ENCODE measurements at places on chromosomes 16 and 17. TPM values are rescaled to one million over a fixed set of nuclear protein-coding genes. Genes with fewer than 3 reads are reported as not detected.

Gene C16orf96
- not detected for polyA plus RNA-seq

- DNase-seq = peak; percentile 65
- no peak overlapping the region for H3K27ac ChIP-seq
- H3K4me3 ChIP-seq = no peak overlapping the region
- peaks cover 4% of the 10 kb centered on the region for H3K36me3 ChIP-seq
- no peaks in the 10 kb centered on the region for H3K27me3 ChIP-seq
- no peaks in the 10 kb centered on the region for H3K4me1 ChIP-seq
Observed at GRCh38 chr17:40355123-40355803, 9.3 kb downstream of the GJD3 start.

DNA sequence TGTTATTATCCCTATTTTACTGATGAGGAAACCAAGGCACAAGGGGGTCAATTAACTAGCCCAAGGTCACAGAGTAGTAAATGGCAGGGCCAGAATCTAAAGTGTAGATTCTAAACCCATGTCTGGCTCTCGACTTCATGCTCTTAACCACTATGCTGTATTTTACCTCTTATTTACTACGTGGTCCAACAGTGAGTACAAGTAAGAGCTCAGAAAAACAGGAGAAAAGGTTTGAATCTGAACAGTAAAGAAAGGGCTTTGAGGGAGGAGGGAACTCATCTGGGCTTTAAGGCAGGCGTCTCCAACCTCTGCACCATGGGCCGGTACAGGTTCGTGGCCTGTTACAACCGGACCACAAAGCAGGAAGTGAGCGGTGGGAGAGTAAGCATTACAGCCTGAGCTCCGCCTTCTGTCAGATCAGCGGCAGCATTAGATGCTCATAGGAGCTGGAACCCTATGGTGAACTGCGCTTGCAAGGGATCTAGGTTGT is 62.9 kb downstream of the SMURF2 start:
- H3K4me1 ChIP-seq = peaks cover 8% of the 10 kb centered on the region
- DNase-seq = peak; percentile 38
- H3K27ac ChIP-seq = peak overlapping the region; percentile 40
- no peak overlapping the region for H3K4me3 ChIP-seq
- H3K36me3 ChIP-seq = no peaks in the 10 kb centered on the region
- H3K27me3 ChIP-seq = no peaks in the 10 kb centered on the region

DNA sequence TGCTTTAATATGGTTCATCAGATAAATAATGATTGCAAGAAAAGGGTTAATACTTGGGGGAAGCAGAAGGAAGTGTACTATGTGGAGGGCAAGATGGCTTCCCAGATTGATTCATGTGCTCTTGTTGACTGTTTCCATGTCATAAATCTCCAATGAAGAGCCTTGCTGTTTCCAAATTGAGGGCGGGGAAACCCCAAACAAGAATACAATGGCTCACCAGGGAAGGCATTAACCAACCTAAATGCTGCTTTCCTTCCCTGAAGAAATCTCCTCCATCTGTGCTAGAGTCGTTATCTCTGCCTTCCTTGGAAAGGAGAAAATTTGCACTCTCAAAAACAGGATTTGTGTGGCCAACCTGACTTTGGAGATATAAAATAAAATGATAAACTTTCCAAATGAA is 28.0 kb upstream of the CDH13 start:
- no peaks in the 10 kb centered on the region for H3K27me3 ChIP-seq
- no peak for DNase-seq
- H3K36me3 ChIP-seq = no peaks in the 10 kb centered on the region
- no peaks in the 10 kb centered on the region for H3K4me1 ChIP-seq
- H3K4me3 ChIP-seq = no peak overlapping the region
- no peak overlapping the region for H3K27ac ChIP-seq

DNA sequence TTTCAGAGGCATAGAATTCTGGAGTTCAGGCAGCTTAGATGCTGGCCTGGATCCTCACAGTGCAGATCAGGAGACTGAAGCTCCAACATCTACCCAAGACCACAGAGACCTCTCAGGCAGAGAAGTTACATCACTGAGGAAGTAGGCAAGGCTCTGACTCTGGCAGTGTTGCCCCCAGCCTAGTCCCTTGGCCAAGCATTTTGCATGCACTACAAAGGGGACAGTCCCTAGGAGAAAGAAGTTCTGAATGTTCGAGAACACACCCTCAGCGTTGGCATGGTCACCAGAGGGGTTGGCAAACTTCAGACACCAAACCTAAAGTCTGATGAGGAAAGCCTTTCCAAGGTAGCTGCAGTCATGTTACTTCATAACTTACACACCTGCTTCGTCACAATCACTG is 2.5 kb downstream of the RANBP10 start:
- no peak overlapping the region for H3K27ac ChIP-seq
- no peak for DNase-seq
- no peaks in the 10 kb centered on the region for H3K36me3 ChIP-seq
- no peak overlapping the region for H3K4me3 ChIP-seq
- peaks cover 37% of the 10 kb centered on the region for H3K4me1 ChIP-seq
- H3K27me3 ChIP-seq = no peaks in the 10 kb centered on the region

DNA sequence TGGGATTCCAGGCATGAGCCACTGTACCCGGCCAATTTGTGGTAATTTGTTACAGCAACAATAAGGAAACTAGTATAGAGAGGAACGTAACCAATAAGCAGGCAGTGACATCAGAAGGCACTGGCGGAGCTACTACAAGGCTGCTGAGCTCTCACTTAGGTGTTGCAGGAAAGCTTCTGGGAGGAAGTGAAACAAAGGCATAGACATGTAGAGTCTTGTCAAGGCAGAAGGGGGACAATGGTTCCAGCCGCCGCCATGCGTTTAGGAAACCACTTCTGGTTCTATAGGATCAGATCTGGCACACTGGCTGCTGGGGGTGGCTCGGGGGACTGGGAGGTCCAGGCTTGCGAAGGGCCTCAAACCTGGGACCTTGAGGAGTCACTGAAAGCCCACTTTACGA is 9.4 kb upstream of the CPSF4L start:
- no peaks in the 10 kb centered on the region for H3K4me1 ChIP-seq
- H3K27ac ChIP-seq = no peak overlapping the region
- no peaks in the 10 kb centered on the region for H3K36me3 ChIP-seq
- no peak overlapping the region for H3K4me3 ChIP-seq
- no peaks in the 10 kb centered on the region for H3K27me3 ChIP-seq

Gene SEZ6L2
- not detected for polyA plus RNA-seq

Data from naive thymus-derived CD4-positive, alpha-beta T cell (primary cell).